ENCODE measurements at places on chromosomes 3 and 15.

DNA sequence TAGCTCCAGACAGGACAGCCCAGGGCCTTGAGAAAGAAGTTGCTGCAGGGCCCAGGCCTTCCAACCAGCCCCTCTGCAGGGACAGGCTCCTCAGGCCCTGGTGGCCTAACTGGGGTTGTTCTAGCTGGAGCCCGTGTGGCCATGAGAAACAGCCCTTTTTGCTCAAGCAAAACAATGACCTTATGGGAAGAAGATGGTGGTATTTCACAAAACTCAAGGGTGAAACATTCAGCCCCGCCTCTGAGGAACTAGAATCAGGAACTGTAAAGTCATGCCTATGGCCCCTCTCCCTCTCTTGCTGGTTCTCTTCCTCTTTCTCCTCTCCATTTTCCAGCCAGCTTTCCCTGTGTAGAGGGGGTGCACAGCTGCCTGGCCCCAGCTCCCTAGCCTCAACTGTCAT lies 273.3 kb downstream of the RPLP1 start:
- DNase-seq: no peak

GRCh38 chr3:155772801-155773200 lies 27.9 kb upstream of the PLCH1 start:
- DNase-seq: no peak

GRCh38 chr15:66700412-66700801 lies 1.6 kb upstream of the SMAD6 start:
- DNase-seq: no peak

DNA sequence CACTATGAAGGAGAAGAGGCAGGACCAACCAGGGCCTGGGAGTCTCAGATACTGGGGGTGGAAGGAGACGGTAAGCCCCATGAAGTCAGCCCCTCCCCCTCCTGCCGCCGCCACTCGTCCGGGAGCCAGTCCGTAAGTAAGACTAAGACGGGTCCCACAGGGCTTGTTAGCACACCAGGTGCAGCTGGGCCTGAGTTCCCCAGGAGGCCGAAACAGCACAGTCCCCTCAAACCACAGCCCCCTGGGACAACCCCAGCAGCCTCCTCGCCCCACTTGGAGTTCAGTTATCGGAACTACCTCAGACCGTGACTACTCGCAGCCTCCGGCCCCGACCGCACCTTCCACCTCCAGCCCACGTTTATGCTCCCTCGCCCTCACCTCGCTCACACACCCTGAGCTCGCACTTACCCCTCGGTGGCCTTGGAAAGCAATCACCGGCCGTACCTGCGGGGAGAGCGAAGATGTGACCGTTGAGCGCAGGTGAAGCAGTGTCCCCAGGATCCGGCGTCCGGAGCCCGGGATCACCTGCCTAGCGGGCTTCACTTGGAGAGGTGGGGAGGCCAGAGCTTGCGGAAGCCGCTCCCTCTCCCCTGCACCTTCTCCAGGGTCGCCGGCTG lies 557 bp downstream of the ELL3 start:
- no peak for DNase-seq

GRCh38 chr3:126607214-126607908 lies 47.6 kb downstream of the TXNRD3 start:
- peak; percentile 23 for DNase-seq

DNA sequence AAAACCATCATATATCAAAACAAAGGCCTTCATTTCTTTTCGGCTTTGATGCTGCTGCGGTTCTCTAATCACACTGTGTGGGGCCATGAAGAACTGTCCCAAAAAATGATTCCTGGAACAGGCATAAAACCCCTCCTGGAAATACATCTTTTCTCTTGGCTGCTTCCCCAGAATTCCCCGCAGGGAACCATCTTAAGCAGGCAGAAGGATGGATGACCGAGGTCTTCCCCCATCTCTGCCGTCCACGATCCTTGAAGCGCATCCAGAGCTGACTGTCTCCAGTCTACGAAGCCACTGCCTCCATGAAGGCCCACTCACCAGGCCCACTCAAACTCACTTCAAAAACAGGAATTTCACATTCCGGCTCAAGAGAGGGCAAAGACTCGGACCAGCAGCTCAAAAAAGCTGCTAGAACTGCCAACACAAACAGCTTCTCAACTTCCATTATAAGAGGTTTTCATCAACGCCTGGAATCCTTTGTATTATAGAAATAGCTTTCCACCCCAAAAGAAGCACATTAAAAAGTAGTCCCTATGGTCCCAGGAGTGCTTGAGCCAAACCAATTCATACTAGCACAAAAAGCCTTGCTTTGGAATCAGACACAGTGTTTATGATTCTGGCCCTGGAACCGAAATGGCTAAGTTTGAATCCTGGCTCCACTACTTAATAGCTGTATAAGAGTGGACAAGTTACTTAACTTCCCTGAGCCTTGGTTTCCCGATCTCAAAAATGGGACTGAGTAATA lies 487.5 kb upstream of the WNT5A start:
- DNase-seq: no peak

DNA sequence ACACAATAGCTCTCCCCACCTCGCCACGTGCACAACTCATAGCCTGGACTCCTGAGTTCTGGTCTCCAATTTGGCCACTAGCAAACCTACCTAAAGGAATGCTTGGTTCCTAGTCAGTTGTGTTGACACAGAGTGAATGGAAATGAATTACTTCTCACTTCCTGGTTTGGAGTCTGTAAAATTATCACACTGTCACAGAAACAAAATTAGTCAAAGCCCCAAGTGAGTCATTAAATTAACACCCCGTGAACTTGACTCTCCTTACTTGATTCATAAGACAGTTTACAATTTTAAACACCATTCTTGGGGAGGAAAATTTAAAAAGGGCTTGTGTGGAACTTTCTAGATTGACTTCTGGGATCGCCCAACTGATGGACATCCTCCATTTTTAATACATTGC lies 276.2 kb upstream of the CTNNB1 start:
- DNase-seq: no peak

DNA sequence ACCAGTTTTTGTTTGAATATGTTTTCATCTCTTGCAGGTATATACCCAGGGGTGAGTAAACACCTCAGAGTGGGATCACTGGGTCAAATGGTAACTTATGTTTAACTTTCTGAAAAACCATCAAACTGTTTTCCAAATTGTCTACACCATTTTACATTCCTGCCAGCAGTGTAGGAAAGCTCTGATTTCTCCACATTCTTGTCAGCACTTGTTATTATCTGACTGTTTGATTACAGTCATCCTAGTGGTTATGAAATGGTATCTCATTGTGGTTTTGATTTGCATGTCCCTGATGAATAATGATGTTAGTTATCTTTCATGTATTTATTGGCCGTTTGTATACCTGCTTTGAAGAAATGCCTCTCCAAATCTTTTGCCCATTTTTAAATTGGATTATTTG lies 13.8 kb downstream of the FSD2 start:
- no peak for DNase-seq

DNA sequence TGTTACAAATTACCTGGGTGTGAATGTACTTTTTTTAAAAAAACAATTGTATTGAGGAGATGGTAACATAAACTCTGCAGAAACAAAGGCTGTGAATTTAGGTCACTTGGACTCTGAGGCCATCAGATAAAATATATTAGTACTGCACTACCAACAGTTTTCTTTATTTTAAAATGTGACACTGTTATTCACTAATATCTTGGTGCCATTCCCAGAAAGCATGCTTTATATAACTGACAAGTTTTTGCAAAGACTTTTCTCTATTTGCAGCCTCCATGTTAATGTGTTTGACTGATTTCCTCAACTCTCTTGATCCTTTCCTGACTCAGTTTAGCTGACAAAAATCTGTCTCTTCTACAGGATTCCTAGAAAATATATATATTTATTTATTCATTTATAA lies 26.5 kb upstream of the ACTL6A start:
- DNase-seq: no peak

GRCh38 chr15:67762610-67763368 lies 62.5 kb upstream of the SKOR1 start:
- peak; percentile 24 for DNase-seq

DNA sequence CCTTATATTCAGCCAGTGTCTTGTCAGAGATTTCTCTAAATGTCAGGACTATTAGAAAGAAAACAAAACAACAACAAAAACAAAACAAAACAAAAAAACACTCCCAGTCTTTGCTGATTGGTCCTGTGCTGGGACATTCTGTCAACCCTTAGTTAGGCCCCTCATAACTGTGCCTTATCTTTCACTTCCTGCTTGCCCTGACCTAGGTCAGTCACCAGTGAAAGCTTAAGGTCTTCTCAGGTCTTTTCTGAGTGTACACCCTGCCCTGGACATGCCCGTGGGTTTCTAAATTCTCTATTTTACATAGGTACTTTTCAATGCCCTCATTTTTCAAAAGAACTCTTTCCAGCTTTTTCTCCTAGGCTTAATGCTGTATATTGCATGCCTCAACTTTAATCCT lies 454.1 kb downstream of the GRM7 start:
- DNase-seq: no peak

DNA sequence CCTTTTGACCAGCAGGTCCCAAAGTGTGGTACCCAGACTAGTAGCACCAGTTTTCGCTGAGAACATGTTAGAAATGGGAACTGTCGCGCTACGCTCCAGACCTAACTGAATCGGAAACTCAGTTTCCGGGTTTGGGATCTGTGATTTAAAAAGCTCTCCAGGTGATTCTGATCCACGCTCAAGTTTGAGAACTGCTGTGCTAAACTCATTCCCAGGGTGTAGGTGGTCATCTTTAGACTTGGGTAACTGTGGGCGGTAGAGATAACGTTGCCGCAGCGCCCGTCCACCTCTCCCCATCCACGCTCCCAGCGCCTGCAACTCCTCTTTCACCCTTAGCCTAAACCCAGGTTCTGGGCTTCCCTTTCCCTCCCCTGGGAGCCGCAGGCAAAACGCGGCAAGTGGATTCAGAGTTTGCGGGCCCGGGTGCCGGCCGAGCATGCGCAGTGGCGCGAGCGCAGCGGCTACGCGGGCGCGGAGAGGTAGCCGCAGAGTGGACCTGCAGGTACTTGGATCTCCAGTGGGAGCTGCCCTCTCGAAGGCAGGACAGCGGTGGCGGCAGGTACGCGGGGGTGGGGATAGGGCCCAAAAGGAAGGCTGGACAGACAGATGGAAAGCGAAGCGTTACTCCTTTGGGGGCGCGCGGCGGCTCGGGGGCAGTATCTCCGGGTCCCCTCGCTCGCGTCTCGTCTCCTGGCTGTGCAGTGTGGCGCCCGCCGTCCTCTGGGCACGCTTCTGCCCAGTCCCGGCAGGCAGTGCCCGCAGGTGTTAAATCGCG lies at the start of gene PLS1:
Gene PLS1, plus strand, starts transcription at position 443 of the 775 bp plus-strand sequence. CDS start 67,845 bp downstream, outside the sequence.
- peak; percentile 62 for DNase-seq

GRCh38 chr3:190229632-190230424 lies 92.4 kb downstream of the CLDN1 start:
- DNase-seq: no peak

DNA sequence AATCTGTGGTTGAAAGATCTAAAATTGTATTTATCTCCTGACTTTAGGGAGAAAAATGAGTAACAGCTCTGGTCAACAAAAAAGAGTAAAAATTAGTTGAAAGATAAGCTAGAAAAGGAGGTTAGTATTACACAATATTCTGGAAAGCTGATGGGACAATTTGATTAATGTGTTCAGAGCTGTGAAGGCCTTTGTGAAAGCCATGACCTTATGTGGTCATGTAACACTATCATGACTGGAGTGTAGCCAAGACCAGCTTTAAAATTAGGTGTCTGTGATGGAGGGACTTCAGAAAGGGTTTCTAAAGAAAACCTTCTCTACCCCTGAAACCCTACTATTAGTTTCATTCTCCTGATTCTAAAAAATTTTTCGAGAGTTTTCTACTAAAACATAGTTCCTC lies 127.2 kb downstream of the NFKBIZ start:
- no peak for DNase-seq

DNA sequence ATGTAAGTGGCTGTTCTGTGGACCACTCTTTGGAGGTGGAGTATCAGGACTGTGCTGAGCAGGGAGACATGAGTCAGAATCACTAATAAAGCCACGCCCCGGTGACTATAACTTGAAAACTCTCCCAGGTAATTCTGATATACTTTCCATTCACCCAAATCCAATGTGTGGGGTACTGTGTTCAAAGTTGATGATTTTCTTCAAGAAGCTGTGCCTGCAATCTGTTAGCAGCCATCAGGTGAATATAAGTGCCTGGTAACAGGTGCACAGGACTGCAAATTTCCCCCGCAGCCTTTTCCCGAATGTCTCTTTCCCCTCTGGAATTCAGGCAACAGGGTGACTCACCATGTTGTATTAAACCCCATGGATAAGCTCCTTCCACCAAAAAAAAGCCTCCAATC lies 17.0 kb downstream of the MAGI1 start:
- DNase-seq: no peak

GRCh38 chr15:53512029-53512428 lies 247.4 kb downstream of the WDR72 start:
- no peak for DNase-seq

- no peak for DNase-seq
These were observed 143.0 kb downstream of the LPP start for GRCh38 chr3:188296761-188297612.

GRCh38 chr15:91946581-91947292 lies 93.2 kb downstream of the SLCO3A1 start:
- DNase-seq: no peak

- DNase-seq: no peak
These were observed 218.2 kb downstream of the P3H2 start for GRCh38 chr3:189902230-189903186.

GRCh38 chr15:89402518-89402805 lies 67.8 kb upstream of the POLG start:
- no peak for DNase-seq

DNA sequence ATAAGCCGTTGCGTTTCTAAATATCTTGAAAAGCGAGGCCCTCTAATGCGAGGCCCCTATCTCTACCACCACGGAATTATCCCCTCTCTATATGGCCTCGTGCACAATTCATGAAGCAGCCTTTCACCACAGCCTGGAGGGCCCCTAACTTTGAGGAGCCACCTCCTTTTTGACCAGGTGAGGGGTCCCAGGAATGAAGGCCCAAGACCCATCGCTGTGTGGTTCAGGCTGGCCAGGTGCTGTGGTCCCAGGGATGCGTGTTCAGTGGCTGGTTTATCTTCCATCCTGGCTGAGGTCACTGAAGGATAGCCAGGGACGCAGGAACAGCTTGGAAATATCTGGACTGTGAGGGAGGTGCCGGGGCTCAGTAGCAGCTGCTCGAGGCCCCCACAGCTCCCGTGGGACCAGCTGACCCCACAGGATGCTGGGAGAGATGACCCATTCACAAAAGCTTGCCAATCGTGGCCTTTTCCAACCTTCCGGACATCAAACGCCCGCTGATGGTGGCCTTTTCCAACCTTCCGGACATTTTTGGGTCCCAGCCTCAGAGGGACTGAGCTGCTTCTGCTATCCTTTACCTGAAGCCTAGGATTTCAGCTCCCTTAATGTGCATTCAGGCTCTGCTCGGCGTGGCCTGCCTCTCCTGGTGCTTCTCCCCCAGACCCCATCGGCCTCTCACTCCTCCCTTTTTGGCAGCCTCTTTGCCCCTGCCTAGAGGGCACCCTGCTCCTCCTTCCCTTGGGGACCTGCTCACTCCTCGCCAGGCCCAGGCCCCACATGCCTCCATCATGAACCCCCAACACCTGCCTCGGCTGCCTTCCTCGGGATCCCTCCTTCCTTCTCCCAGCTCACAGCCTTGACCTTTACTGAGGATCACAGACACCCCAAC lies 140.9 kb downstream of the CHSY1 start:
- no peak for DNase-seq

Measured in stimulated activated CD8-positive, alpha-beta memory T cell treated with anti-CD3 and anti-CD28 coated beads, Interleukin-4, amount 100 ng/mL, for 4 hours (primary cell).